ENCODE measurements at places on chromosomes 3 and 15. TPM values are rescaled to one million over a fixed set of nuclear protein-coding genes. Genes with fewer than 3 reads are reported as not detected.

GRCh38 chr3:150307311-150308036 is 100.6 kb upstream of the TSC22D2 start:
- no peak for DNase-seq
- H3K4me3 ChIP-seq = no peak overlapping the region
- no peaks in the 10 kb centered on the region for H3K27me3 ChIP-seq
- H3K27ac ChIP-seq = no peak overlapping the region
- H3K4me1 ChIP-seq = peaks cover 1% of the 10 kb centered on the region
- no peaks in the 10 kb centered on the region for H3K36me3 ChIP-seq

GRCh38 chr3:171351676-171352075 is 108.5 kb downstream of the TNIK start:
- H3K27me3 ChIP-seq = no peaks in the 10 kb centered on the region
- no peak overlapping the region for H3K27ac ChIP-seq
- no peaks in the 10 kb centered on the region for H3K36me3 ChIP-seq
- no peak for DNase-seq
- H3K4me1 ChIP-seq = no peaks in the 10 kb centered on the region
- H3K4me3 ChIP-seq = no peak overlapping the region

Gene GPR171
- not detected for total RNA-seq

- H3K27me3 ChIP-seq = no peaks in the 10 kb centered on the region
- peak overlapping the region; percentile 56 for H3K27ac ChIP-seq
- H3K4me1 ChIP-seq = peaks cover 8% of the 10 kb centered on the region
Observed at GRCh38 chr15:92807971-92808571, 92.1 kb upstream of the CHD2 start.

- no peaks in the 10 kb centered on the region for H3K36me3 ChIP-seq
- H3K4me1 ChIP-seq = peaks cover 8% of the 10 kb centered on the region
Observed at GRCh38 chr3:25424614-25425013, 3.4 kb upstream of the RARB start.

- no peak for DNase-seq
- no peaks in the 10 kb centered on the region for H3K27me3 ChIP-seq
- no peak overlapping the region for H3K4me3 ChIP-seq
- H3K27ac ChIP-seq = no peak overlapping the region
- H3K4me1 ChIP-seq = no peaks in the 10 kb centered on the region
Observed at GRCh38 chr3:178022599-178022998, 513.6 kb upstream of the KCNMB2 start.

DNA sequence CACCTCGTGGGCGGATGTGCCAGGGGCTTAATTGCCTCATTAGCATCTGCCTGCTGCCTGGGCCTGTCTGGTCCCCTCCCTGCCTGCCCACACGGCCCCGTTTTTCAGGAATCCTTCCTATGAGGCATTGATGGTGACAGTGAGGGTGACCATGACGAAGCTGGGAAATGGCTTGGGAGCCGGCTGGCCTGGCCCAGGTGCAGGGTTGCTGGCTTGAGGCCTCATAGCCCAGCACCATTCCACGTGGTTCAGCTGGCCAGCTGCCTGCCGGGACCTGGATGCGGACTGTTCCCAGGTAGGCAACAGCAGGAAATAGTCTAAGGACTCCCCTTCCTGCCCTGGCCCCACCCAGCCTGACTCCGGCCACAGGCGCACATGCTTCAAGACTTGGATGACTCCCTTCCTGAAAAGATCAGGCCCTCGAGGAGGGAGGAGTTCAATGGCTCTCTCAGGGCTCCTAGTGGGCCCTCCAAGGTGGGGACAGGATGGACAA is 8.9 kb upstream of the DUSP7 start:
- H3K27ac ChIP-seq = no peak overlapping the region
- H3K36me3 ChIP-seq = no peaks in the 10 kb centered on the region
- no peaks in the 10 kb centered on the region for H3K27me3 ChIP-seq
- H3K4me1 ChIP-seq = no peaks in the 10 kb centered on the region
- DNase-seq = no peak
- no peak overlapping the region for H3K4me3 ChIP-seq

DNA sequence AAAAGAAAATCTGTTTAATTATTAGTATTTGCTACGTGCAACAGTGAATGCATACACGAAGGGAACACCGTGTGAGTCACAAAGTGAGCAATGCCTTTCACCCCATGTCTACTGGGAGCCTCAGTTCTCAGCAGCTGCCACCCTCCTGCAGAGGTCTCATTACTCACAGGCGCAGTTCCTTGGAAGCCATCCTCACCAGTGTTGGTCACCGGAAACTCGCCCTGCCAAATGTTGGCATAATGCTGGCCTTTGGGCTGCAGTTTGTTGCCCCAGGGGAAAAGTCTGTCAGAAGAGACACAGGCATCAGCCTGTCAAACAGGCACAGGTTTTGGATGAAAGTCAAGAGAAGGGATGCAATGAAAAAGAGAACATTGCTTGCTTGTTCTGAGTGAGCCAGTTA is 50.1 kb downstream of the SUMF1 start:
- H3K4me1 ChIP-seq = no peaks in the 10 kb centered on the region
- no peaks in the 10 kb centered on the region for H3K27me3 ChIP-seq
- peak; percentile 22 for DNase-seq
- no peak overlapping the region for H3K4me3 ChIP-seq
- no peaks in the 10 kb centered on the region for H3K36me3 ChIP-seq

GRCh38 chr3:65433480-65433879 is 605.2 kb downstream of the MAGI1 start:
- H3K27ac ChIP-seq = no peak overlapping the region
- no peaks in the 10 kb centered on the region for H3K27me3 ChIP-seq
- H3K4me1 ChIP-seq = no peaks in the 10 kb centered on the region
- no peaks in the 10 kb centered on the region for H3K36me3 ChIP-seq

- peaks cover 2% of the 10 kb centered on the region for H3K4me1 ChIP-seq
- DNase-seq = no peak
- no peaks in the 10 kb centered on the region for H3K36me3 ChIP-seq
Observed at GRCh38 chr15:58146749-58147148, 8.6 kb downstream of the AQP9 start.

DNA sequence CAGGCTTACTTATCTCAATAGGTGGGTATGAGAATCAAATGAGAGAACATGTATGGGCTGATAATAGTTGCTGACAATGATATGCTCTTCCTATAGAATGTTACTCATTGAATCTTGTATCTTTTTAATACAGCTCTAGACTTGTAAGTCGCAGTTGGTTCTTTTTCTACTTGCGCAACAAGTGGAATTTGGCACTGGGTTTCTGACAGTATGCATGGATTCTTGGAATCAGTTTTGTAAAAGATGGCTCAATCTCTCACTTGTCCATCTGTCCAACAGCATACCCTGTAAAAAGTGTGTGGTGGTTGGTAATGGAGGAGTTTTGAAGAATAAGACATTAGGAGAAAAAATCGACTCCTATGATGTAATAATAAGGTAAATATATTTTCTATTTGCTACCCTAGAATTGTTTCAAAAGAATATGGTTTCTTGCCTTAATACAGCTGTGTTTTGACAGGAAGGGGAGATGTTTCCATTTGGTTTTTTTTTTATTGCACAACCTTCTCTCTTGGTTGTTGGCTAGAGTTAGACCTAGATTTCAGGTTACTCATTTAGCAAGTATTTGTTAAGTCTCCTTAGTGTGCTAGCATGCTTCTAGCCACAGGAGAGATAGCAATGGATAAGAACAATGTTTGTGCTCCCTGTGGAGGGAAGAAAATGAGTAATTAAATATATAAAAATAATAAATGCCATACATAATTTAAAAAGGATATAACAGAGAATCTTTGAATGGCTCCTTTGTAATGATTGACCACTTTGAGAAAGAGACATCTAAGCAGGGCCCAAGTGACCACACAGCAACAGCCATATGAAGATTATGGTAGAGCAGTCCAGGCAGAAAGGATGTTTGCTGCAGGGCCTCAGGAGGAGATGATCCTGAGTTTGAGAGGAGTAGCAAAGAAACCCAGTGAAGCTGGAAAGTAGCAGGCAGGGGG is 21.8 kb downstream of the ST3GAL6 start:
- no peak for DNase-seq
- H3K4me3 ChIP-seq = no peak overlapping the region
- H3K36me3 ChIP-seq = no peaks in the 10 kb centered on the region
- peaks cover 2% of the 10 kb centered on the region for H3K4me1 ChIP-seq
- no peaks in the 10 kb centered on the region for H3K27me3 ChIP-seq

DNA sequence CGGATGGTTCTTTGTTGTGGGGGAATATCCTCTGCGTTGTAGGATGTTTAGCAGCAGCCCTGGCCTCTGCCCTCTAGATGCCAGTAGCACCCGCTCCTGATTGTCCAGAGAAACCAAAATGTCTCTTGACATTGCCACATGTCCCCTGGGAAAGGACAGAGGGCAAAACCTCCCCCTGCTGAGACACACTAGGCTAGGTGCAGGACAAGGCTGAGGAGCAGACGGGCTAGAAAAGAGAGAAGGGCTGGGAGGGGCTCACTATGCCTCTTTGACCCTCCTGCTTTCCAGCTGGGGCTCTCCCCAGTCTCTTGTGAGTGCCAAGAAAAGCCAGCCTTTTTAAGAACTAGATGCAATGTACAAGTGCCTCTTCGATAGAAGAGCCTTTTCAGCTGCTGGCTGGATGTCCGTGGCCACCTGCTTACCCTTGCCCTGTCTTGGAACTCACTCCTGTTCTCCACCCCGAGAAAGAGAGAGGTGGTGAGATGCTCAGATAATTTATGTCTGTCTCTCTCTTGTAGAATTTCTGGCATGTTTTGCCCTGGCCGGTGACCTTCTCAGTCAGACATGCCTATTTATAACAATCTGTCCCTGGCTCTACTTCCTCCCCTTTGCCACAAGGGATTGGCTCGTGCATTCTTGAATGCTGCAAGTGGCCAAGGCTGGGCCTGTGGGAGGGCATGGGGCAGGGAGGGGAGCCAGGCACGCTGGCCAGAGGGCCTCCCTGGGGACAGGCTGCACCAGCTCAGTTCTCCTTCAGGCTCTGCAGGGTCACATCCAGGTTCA is 142.6 kb downstream of the RPLP1 start:
- H3K36me3 ChIP-seq = no peaks in the 10 kb centered on the region
- no peak overlapping the region for H3K27ac ChIP-seq
- no peak overlapping the region for H3K4me3 ChIP-seq
- DNase-seq = no peak
- no peaks in the 10 kb centered on the region for H3K27me3 ChIP-seq

Gene SLC28A1
- 0.10 TPM for total RNA-seq

Gene DGKG
- 4.3 TPM for total RNA-seq

Gene CCDC39
- total RNA-seq = 0.86 TPM

DNA sequence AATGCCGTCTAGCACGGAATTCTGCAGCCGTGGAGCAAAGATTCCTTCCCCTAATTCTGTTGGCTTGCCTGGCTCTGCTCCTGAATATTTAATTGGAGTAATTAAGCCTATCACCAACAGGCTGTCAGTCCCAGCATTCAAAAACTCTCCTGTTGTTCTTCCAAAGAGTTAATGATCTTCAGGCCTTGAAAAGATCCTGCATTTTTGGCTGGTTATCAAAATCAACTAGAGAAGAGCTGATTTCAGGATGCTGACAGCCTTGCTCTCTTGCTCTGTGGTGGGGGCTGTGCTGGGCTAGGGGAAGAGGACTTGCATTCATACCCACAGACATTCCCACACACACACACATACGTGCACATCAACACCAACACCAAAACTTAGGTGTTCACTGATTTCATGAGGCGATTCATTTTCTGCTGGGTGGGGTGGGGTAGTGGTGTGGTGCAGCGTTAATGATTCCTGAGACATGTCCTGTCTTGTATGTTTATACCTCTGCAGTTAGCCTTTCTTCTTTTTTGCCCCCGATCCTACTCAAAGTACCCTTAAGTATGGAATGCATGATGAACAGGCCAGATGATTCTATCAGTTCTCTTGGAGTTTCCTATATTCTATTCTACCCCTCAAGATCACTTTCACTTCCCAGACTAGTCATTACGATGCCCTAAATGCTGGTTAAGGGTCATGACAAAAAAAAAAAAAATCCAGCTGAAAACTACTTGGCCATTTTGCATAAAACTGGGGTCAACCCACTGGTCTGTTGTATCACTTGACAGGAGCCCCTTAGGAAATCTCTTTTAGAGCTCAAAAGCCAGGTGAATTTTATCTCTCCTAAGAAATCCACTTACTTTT is 42.3 kb downstream of the CPN2 start:
- no peak for DNase-seq
- H3K27me3 ChIP-seq = no peaks in the 10 kb centered on the region

DNA sequence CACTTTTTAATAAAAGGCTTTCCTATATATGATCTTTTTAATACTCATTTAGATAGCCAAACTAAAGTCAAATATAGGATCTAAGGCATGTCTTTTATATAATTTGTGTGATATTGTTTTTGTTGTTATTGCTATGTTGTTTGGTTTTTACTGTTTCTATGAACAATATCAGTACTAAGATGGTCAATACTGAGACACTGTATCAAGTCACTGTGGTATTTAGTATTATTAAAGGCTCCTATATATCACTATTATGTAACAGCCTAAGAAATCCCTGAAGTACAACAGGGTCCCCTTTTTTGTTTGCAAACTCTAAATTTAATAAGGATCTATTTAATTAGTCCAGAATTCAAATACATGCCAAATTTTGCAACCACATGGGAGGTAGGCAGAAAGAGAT is 61.9 kb downstream of the TBC1D5 start:
- DNase-seq = no peak
- no peak overlapping the region for H3K4me3 ChIP-seq
- H3K36me3 ChIP-seq = no peaks in the 10 kb centered on the region
- H3K27me3 ChIP-seq = no peaks in the 10 kb centered on the region
- no peak overlapping the region for H3K27ac ChIP-seq
- peaks cover 3% of the 10 kb centered on the region for H3K4me1 ChIP-seq
